ENCODE measurements at places on chromosomes 5 and 9.

- no peak for DNase-seq
Measured at GRCh38 chr9:134346151-134346550, 19.9 kb downstream of the RXRA start.

DNA sequence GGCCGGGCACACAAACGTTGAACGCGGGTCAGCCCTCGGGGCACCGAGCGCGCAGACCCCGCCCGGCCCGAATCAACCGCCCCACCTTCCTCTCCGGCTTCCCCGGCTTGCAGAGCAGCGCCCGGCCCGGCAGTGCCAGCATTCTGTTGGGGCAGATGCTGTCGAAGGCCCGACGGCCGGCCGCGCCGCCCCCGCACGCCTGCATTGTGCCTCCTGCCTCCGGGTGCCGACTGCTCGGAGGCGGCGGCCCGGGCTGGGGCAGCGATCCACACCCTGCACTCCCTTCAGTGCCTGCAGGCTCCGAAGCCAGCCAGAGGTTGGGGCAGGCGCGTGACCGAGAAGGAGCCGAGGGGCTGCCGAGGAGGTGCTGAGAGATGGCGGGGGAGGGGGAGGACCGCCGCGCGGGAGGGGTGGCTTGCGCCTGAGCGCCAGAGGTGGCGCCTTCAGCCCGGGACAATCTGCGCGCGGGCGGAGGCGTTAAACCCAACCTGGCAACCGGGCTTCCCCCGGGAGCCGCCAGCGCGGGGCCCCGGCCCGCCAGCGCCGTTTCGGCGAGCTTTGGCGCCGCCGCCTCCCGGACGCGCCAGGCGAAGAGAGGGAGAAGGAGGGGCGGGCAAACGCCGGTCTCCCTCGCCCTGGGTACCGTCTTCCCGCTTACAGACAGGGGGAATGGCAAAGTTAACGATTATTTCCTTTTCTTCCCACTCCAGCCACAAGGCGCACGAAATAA lies at the start of gene MCIDAS:
Gene MCIDAS (minus strand): TSS at position 382 of the 730 bp plus-strand sequence. CDS start 177 bp downstream, at position 205.
- DNase-seq: peak; percentile 28

- no peak for DNase-seq
Measured at GRCh38 chr9:71774920-71775319, 6.6 kb upstream of the CEMIP2 start.

DNA sequence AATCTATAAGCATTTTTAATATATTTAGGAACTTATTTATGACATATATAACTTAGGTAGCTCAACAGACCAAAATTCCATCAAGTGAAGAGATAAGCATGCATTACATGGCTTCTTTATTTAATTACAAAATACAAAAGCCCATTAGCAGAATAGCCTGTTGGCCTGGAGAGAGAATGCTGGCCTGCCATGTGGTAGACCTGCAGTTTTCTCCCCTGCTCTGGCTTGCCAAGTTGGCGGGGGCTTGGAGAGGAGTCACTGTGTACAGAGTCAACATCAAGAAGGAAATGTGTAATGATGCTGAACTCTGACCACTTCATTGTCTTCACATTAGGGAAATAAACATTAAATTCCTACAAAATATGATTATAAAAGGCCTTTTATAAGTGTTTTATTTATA lies 69.8 kb upstream of the CNTLN start:
- DNase-seq: no peak

GRCh38 chr9:73176450-73176875 lies 24.8 kb downstream of the ANXA1 start:
- no peak for DNase-seq

- DNase-seq: no peak
Measured at GRCh38 chr5:127858116-127858784, 155.1 kb downstream of the CCDC192 start.

GRCh38 chr5:69170495-69170894 lies 3.5 kb downstream of the CCNB1 start:
- DNase-seq: no peak

DNA sequence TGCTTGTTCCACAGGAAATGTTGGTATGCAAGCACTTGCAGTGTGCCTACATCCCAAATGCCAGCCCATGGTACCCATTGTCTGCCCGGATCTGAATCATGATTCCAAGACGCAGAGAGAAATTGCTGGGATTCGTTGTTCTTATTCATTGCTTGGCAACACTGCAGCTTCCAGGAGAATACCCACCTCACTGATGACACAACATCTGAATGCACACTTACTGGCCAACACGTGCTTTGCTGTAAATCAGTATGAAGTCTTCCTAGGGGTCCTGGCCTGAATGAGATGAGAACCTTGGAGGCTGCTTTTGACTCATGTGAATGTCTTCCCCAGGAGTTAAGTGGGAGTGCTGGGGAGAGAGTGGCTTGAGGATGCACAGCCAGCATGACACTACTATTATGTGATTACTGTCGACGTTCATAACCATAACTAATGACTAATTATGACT lies 11.6 kb downstream of the SRD5A1 start:
- no peak for DNase-seq

GRCh38 chr9:4086119-4087090 lies 213.5 kb downstream of the GLIS3 start:
- no peak for DNase-seq

GRCh38 chr9:130260816-130261765 lies 4.5 kb upstream of the HMCN2 start:
- no peak for DNase-seq

DNA sequence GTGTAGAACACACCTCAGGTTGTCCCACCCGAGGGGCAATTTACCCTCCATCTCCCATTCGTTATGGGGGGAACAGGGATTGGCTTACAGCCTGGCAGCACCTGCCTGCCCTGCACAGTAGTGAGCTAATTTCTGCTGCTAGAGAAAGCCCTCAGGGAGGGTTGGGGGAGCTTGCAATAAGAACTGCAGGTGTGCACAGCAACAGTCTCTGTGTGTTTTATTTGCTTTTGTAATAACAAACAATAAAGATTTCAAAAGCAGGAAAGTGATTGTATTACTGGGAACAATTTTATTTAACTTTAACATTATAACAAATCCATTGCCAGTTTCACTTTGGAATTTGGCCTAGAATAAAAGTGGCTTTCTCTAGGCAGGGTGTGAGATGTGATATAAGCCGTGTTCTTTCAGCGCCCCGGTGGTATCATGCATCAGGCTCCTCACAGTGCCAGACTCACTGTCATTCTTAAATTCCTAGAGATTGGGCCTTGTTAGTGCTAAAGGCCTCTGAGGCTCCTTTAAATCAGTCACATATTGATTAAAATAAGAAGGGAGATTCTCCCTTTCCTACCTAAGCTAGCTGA lies 81.1 kb downstream of the RMI1 start:
- no peak for DNase-seq

DNA sequence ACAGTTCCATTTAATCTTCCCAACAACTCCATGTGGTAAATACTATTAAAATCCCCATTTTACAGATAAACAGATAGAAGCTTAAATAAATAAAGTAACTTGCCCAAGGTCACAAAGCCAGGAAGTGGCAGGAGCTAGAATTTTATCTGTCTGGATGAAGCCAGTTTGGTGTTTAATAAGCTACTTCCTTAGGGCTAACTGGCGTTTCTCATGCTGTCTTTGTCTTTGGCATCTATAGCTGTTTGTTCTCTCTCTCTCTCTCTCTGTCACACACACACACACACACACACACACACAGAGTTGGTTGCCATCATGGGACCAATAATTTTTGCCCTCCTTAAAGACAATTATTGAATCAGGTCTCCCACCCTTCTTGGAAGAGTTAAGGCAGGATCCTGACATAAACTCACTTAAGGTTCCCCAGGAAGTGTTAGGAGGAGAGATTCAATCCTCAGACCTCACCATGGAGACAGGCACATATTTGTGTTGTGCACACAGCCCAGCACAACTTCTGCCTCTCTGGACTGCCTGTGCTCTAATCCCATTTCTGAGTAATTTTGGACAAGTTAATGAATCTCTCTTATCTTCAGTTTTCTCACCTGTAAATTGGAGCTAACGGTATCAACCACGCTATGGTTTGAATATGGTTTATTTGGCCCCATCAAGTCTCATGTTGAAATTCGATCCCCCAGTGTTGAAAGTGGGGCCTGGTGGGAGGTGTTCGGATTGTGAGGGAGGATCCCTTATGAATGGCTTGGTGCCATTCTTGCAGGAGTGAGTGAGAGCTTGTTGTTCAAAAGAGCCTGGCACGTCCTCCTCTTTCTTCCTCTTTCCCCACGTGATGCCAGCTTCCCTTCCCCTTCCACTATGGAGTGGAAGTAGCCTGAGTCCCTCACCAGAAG lies 8.3 kb upstream of the ADRA1B start:
- DNase-seq: no peak

- DNase-seq: no peak
Measured at GRCh38 chr5:148393390-148393741, 9.6 kb downstream of the FBXO38 start.

DNA sequence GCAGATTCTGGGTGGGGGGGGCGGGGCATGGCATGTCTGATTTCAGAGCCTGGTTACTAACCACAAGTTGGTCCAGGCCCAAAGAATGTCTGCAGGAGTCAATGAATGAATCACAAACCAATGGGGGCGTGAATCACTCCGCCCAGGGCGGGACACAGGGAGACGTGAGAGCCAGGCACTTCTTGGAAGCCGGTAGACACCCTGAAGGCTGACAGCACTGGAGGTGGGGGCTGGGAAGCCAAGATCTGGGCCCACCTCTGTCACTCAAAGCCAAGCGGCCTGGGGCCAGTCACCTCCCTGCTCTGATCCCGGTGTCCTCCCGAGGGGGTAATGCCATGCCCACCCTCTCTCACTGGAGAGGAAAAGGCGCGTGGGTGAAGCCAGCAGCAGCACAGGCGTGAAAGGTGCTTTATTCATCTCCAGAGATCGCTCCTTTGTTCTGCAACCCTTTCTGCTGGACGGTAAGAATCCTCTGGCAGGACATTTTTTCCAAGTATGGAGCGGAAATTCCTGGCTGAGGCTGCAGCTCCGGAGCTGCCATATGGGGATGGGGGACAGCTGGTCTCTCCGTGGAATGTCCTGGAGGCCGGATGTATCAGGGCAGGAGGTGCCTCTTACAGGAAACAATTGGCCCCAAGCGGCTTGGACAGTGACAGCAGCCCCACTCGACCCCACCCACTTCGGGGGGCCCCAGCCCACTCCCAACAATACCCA lies 85.0 kb downstream of the STK10 start:
- DNase-seq: no peak

DNA sequence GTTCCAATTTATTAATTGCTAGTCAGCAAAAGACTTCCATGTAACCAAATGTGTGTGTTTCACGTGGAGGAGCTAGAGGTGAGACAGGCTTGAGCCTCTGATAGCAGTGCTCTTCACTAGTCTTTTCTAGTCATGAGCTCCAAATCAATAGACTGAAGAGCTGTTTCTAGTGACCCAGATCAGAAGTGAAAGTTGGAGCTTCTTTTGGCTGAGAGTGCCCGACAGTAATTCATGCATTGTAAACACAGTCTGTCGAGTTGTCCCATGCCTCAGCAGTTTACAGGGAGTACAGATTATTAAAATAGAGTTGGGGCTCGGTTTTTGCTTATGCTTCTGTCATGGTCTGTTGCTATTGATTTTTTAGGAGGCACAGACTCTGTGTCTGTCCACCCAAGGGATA lies 793.1 kb downstream of the DTWD2 start:
- no peak for DNase-seq

- DNase-seq: no peak
Measured at GRCh38 chr9:81633952-81634854, 55.1 kb downstream of the TLE1 start.

DNA sequence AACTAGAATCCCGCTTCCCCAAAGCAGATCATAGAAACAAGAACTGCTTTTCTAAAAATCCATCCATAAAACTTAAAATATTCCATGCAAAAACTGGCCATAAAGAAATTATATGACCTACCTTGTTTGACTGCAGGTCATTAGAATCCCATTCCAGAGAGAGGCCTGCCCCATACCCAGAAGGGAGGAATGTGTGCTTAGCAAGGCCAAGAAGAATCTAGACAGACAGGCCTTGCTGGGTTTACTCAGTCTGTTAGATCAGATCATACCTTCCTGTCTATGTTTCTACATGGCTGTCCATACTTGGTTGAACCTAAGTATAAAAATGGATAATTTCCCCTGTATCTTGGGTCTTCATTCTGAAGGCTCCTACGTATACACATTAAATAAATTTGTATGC lies 358.8 kb upstream of the TRPC7 start:
- DNase-seq: no peak

GRCh38 chr5:122844136-122844909 lies 1.1 kb upstream of the SNX24 start:
- DNase-seq: no peak

DNA sequence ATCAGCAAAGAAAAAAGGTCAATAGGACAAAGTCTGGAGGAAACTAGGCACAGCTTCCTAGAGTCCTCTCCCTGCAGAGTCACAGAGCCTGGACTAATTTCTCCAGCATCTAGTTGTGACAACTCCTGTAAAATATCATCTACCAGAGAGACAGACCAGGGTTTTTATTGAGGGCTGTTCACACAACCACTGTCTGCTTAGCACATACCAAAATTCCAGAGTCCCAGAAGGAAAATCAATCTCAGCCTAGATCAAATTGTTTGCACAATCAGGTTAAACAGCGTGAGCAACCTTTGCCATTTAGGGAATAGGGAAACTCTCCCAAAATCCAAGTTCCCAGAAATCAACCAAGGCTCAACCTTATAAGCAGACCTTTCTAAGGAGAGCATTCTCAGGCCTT lies 190.3 kb downstream of the SYK start:
- DNase-seq: no peak

DNA sequence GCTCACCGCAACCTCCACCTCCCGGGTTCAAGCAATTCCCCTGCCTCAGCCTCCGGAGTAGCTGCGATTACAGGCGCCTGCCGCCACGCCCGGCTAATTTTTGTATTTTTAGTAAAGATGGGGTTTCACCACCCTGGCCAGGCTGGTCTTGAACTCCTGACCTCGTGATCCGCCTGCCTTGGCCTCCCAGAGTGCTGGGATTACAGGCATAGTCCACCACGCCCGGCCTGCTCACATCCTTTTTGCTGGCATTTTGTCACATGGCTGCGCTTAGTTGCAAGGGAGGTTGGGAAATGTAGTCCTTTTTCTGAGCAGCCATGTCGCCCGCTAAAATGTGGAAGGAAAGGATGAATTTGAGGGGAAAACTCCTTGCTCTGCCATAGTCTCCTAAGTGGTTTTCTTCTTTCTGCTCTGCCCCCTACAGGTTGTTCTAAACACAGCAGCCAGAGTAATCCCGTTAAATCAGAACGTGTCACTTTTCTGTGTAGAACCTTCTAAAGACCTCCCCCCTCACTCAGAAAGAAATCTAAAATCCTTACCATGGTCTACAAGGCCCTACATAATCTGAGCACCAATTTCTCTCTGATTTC lies 57.8 kb upstream of the HSPA9 start:
- DNase-seq: no peak

- peak; percentile 28 for DNase-seq
Measured at GRCh38 chr9:128341435-128341849, 1.1 kb downstream of the SLC27A4 start.

- no peak for DNase-seq
Measured at GRCh38 chr5:103397739-103398581, 139.4 kb downstream of the MACIR start.

GRCh38 chr9:85944672-85945071 lies 3.7 kb downstream of the NAA35 start:
- no peak for DNase-seq

DNA sequence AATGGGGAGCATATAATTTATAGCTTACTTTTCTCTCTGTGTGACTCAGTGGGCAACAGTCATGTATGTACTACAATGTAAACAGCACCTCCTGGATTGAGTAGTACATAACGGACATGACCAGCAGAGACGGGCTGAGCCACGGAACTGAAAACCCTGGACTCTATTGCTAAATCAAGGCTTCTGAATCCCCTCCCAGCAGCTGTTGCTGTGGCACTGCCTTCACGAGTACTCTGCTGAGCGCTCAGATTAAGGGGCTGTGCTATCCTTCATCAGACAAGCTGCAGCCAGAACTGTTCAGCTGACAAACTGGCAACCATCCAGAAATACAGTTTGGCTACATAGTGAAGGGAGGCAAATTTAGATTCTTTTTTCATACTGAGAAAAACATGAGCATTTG lies 131.3 kb upstream of the CCDC180 start:
- no peak for DNase-seq
